IMR-90 (cell line): ENCODE measurements at places on chromosomes 2 and 18. TPM values are rescaled to one million over a fixed set of nuclear protein-coding genes. Genes with fewer than 3 reads are reported as not detected.

DNA sequence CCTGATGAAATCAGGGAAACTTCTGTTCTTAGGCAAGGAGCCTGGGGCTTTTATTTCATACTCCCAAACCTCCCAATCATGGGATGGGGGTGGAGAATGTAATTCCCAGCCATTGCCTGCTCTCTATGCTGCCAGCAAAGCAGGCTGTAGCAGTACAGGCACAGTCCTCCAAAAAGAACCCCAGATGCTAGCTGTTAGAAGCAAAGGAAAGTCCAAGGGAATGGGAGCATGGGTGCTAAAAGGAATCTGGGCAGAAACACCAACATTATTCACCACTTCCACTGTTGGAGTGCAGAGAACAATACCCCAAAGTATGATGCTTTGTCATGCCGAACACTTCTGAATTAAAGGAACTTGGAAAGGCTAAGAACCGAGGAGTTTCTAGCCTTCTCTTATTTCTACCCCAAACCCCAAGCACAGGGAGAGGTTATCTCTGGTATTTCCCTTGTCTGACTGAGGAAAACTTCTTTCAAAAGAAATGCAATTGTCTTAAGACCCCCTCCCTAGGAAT is 24.7 kb downstream of the MDH1 start:
- DNase-seq: no peak

- DNase-seq: no peak
These were observed 26.3 kb downstream of the RAB3GAP1 start for GRCh38 chr2:135078417-135078816.

GRCh38 chr2:111188681-111189080 is 68.0 kb downstream of the BCL2L11 start:
- DNase-seq: no peak

- no peak for DNase-seq
These were observed 118.2 kb upstream of the RND3 start for GRCh38 chr2:150605664-150606063.

DNA sequence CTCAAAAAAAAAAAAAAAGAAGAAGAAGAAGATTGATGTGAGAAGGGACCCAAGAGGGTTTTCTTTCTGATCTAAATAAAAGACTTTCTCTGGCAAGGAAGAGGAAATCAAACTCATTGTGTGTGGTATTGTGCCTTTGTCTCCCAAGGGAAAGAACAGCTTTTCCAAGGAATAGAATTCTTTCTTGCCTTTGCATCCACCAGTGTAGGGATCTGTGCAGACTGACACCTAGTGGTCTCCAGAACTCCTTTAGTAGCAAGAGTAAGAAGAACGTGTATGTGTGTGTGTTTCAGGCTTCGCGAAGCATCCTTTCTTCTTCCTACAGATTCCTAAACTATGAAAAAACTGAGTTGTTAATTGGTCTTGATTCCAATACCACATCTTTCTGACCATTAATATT is 33.5 kb upstream of the CRIM1 start:
- DNase-seq: peak; percentile 70

DNA sequence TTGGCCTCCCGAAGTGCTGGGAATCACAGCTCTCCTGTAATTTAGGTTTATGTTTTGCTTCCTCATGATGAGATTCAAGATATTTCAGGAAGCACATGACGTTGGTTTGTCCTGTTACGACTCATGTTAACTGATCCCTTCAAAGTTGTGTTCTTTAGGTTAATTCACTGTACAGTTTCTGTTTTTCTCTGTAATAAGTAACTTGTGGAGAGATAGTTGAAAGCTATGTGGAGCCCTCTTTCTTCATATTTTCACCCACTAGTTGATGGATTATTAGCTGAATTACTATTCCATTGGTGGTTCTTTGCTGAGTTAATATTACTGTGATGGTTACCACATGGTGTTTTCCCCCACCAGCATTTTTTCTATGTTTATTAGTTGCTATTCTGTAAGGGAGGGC is 18.3 kb upstream of the CHCHD5 start:
- DNase-seq: peak; percentile 6

The C2orf66 gene
- total RNA-seq: not detected in 2 replicates

The G6PC2 gene
- not detected in 2 replicates for total RNA-seq
